ENCODE measurements at places on chromosomes 6 and 20.
A peak's percentile ranks its signal among the peaks of the same experiment; 100 is the strongest.

DNA sequence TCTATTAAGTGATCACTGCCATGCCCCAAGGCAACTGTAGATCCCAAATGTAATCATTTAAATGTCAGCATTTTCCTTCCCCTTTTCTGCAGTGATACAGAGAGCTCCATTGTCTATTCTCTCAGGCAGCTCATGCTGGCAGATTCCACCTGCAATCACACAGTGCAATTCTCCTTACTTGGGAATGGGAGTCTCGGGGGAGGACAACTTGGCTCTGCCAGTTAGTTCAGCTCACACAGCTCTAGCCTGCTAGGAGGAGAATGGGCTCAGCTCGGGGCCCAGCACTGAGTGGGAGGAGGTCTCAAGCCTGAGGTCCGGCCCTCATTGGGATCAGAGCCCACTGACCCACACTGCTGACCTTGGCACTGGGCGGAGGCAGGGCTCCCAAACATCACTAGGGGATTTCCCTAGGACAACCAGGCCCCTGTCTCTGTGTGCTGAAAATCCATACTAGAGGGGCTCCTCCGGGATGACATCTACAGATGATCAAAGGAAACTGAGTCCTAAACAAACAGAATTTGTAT lies 109.2 kb upstream of the ASF1A start:
- no peak for DNase-seq

DNA sequence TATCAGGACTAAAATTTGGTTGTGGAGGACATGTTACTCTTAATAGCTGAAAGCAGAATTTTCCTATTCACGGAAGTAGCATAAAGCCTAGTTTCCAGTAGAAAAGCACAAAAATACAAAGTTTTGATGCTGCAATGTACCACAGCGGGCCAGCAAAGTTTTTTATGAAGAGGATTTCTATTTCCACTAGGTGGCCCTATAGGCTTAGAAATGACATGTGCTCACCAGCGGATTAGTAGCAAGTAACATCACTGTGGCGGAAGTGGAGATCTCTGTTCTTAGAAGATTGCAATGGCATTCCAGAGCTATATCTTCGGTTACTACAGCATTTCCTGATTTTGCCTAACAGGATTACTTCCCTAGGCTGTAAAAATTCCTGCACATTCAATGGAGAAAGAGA lies 1219.0 kb upstream of the EYS start:
- DNase-seq, result peak; percentile 31

GRCh38 chr6:44122801-44123200 lies 4.5 kb downstream of the MRPL14 start:
- DNase-seq, result no peak

DNA sequence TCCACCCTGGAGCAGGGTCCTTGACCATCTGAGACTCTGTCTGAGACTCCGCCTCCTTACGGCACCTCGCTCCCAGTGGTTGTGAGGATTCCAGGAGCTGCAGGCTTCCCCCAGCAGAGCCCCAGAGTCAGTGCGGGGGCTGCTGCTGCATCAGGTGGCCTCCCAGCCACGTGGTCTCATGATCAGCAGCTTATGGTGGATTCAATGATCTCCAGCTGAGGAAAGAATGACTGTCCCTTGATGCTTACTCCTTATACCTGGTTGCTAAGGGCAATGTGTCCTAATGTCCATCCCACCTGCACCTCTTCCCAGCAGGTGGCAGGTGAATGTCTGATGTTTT lies 40.0 kb downstream of the SLC22A1 start:
- DNase-seq, result no peak

DNA sequence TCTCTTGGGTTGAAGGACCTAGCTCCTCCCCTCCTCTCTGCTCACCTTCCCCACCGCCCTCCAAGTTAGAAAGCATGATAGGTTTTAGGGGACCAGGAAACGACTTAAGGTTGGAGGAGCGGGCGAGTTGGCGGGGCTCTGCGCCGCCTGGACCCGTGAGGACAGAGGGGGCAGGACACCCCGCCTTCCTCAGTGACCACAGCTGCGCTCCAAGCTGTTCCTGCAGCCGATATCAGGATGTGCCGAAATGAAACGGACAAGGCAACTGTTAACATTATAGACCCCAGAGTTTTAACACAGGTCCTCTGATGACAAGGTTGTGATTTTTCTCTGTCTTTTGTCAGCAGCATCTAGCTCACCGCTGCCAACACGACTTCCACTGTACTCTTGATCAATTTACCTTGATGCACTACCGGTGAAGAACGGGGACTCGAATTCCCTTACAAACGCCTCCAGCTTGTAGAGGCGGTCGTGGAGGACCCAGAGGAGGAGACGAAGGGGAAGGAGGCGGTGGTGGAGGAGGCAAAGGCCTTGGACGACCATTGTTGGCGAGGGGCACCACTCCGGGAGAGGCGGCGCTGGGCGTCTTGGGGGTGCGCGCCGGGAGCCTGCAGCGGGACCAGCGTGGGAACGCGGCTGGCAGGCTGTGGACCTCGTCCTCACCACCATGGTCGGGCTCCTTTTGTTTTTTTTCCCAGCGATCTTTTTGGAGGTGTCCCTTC lies at the start of gene GRM1:
Gene GRM1 (plus strand): TSS at position 212 of the 722 bp plus-strand sequence. CDS start 456 bp downstream, at position 668.
- no peak for DNase-seq

- DNase-seq, result peak; percentile 41
Observed at GRCh38 chr6:57190140-57190539, 18.0 kb downstream of the BAG2 start.

GRCh38 chr6:111743862-111744692 lies 129.2 kb downstream of the FYN start:
- no peak for DNase-seq

All from NAMALWA (cell line).